Colonic mucosa (tissue), 4 donors: ENCODE measurements at places on chromosomes 12 and 14. TPM values are rescaled to one million over a fixed set of nuclear protein-coding genes. Genes with fewer than 3 reads are reported as not detected.

The ADCY4 gene
- 6.7 TPM for total RNA-seq

The IL31 gene
- total RNA-seq = not detected

The ASPG gene
- total RNA-seq = 1.4 TPM

DNA sequence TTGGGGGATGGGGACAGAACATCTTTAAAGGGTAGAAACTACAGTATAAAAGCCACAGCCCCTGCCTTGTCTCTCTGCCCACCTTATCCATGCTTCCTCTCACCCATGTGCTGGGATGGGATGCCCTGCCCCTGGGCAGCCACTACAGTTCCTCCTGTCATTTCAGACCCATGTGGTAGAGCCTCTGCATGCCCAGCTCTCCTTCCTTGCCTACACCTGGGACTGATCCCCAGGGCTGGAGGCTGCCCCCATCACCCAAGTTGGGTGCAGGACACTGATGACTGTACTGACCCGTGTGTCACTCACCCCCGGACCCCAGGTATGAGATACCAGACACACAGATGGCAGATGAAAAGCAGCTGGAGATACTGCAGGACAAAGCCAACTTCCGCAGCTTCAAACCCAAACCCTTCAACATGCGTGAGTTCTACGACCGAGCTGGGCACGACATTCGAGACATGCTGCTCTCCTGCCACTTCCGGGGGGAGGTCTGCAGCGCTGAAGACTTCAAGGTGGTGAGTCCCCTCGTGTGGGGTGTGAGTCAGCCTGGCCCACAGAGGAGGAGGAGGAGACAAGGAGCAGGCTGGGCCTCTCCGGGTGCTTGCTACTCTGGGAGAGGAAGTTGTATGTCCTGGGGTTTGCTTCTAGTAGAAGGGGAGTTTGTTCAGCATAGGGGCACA lies 2.2 kb downstream of the ASIC1 start:
- no peak overlapping the region for H3K4me3 ChIP-seq
- DNase-seq = no peak
- H3K27me3 ChIP-seq = peaks cover 11% of the 10 kb centered on the region
- H3K4me1 ChIP-seq = peaks cover 5% of the 10 kb centered on the region
- no peak overlapping the region for H3K27ac ChIP-seq
- no peaks in the 10 kb centered on the region for H3K36me3 ChIP-seq

The FSCB gene
- not detected for total RNA-seq

The UNC79 gene
- 0.17 TPM for total RNA-seq
